Ovary (tissue), 10 donors: ENCODE measurements at places on chromosomes 1 and 21.
A peak's percentile ranks its signal among the peaks of the same experiment; 100 is the strongest.

DNA sequence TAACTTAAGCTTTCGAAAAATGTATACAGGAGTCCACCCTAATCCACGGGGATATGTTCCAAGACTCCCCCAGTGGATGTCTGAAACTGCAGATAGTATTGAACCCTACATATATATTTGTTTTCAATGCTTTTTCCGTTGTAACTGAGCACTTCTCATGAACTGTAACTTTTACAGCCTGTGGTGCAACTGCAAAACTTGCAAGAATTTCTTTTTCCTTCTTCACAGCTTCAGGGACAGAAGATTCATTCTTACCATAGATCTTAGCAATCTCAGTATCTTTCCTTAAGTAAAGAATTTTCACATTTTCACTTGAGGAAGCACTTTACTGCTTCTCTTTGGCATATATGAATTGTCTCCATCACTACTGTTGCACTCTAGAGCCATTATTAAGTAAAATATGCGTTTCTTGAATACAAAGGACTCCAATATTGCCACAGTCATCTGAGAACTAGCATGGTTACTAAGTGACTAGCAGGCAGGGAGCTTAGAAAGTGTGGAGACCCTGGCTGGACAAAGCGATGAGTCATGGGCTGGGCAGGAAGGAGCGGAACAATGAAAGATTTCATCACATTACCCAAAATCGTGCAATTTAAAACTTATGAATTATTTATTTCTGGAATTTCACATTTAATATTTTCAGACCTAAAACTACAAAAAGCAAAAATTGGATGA, 14.1 kb downstream of the DPYD start:
- DNase-seq: no peak

DNA sequence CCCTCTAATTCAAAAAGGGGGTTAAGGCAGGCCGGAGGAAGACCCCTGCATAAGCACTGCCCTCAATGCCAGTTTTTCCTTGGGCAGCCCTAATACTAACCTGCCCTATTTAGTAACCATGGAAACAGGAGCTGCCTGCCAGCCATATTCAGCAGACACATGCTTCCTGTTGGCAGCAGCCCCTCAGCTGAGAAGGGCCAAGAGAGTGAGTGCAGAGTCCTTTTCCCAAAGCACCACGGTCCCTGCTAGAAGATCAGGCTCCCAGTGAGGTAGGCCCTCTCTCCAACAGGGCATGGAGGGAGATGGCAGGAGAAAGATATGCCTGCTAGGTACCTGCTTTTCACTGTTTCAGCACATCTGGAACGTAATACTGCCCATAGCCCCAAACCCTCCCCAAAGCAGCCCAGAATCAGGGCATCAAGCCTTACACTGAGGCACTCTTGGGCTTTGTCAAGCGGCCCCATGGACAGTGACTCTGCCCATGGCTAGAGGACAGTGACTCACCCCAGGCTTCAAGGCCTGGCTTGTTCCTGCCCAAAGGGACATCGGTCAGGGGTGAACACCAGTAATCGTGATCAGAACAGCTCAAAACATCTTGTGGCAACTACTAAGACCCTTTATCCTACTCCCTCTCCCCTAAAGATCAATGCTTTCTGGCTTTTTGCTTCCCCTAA, 64.5 kb downstream of the BCAR3 start:
- no peak for DNase-seq

DNA sequence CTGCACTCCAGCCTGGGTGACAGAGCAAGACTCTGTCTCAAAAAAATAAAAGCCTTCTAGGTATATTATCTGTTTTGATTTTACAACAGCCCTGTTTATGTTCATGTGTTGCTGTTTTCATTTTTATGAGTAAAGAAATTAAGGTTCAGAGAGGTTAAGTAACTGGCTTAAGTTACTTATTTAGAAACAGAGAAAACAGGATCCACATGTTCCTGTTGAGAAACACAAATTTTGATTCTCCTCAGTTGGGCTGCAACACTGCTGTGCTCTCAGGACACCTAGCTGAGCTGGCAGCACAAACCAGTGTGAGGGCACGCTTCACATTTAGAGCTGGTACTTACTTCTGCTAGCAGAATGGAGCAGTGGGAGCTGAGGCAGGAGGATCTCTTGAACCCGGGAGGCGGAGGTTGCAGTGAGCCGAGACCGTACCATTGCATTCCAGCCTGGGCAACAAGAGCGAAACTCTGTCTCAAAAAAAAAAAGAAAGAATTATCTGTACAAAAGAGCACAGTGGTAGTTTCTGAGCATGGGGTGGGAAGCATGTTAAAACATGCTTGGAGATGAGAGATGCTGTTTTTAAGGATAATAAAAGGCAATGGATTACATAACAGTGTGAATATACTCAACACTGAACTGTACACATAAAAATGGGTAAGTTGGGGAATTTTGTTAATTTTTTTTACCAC, 2.4 kb downstream of the SPRTN start:
- DNase-seq: no peak

DNA sequence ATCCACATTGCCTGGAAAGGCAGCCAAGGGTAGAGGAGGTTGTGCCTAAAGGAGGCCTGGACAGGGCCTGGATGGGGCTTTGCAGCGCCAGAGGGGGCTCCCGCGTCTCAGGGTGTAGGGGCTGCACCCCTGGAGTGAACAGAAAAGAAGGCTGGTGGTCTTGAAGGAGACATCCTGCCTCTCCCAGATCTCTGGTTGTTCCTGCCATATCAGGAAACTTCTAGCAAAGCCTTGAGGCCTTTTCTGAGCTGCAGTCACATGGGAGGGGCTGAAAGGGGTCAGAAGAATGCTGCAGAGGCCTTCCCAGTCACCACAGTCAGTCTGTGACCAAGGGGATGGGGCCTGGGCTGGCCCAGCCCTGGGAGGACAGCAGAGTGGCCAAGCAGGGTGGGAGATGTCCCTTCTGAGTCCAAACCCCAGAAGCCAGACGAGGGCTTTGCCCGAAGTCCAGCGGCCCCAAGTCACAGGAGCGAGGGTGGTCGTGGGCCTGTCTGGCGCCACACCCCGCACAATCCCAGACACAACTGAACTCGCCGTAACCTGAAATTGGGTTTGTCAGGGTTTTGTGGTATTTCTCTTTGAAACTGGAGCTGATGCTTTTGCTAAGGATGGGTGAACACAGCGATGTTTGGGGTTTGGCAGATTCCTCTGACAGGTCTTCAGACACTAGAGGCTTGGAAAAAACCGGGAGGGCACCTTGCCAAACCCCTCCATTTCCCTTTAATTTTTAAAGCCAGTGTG, 29.6 kb downstream of the SIM2 start:
- DNase-seq: no peak

- no peak for DNase-seq
Measured at GRCh38 chr1:8723010-8723409, 94.4 kb downstream of the RERE start.

DNA sequence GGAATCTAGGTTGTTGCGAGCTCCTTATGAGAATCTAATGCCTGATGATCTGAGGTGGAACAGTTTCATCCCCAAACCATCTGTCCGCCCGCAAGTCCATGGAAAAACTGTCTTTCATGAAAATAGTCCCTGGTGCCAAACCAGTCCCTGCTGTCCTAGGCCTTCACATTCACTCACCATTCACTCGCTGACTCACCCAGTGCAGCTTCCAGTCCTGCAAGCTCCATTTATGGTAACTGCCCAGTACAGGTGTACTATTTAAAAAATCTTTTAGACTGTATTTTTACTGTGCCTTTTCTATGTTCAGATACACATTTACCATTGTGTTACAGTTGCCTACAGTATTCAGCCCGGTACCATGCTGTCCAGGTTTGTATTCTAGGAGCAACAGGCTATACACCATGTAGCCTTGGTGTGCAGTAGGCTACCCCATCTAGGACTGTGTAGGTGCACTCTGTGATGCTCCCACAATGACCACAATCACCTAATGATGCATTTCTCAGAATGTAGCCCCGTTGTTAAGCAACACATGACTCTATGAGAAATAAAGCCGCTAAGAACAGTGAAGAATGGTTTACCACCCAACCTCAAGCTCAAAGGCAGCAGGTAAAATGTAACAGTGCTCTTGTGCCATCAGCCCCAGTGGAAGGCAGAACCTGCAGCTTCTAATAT, 2.4 kb downstream of the ECHDC2 start:
- no peak for DNase-seq

- DNase-seq: no peak
Measured at GRCh38 chr1:15417059-15417934, 7.6 kb downstream of the EFHD2 start.

DNA sequence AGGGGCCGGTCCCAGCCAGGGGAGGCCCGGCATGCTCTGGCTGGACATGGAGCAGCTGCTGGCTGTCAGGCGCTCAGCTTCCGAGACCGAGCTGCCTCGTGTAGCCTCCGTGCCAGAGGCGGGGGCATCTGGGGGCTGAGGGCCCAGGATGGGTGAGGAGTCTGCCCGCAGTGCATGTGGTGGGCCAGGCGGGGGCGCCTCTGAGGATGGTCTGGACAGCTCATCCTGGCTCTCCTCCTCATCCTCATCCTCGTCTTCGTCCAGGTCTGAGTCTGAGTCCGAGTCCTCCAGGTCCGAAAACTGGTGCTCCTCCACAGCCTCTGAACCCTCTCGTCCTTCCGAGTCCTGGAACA, 28.9 kb upstream of the EDN2 start:
- DNase-seq: no peak

- no peak for DNase-seq
Measured at GRCh38 chr1:178609015-178609414, 96.1 kb downstream of the TEX35 start.

DNA sequence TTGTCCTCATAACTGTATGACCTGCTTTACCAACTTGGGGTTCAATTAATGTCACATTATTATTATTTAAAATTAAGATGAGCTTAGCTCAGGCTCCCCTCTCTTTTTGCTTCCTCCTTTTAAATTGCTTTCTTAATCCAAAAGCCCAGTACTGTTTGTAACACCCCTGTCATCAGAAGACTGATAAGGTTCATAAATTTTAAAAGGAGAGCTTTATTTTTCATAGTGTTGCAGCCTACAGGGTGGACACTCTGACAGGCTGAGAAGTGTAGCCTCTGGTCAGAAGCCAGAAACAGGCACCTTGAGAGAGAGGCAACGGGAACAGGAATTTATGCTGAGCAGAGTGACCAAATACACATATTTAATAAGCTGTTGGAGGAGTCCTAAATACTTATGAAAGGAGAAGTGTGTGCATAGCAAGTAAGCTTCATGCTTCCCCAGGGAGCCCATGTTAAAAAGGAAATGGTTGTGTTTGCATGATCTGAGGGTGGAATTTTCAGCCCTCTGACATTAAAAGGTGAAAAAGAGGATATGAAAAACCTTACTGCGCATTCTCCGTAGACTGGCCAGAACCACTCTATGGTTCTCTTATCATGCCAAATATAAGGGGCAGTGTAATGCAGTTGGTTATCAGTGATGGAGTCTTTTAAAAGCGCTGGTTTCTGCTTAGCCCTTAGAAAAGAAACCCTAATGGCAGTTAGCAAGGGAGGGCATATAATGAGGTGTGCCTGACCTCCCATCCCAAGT, 30.5 kb upstream of the FGGY start:
- DNase-seq: no peak

GRCh38 chr21:37974081-37974480, 57.8 kb upstream of the KCNJ6 start:
- no peak for DNase-seq

- no peak for DNase-seq
Measured at GRCh38 chr1:87370544-87370943, 41.9 kb downstream of the LMO4 start.

GRCh38 chr21:31022306-31022705, 16.0 kb downstream of the KRTAP19-8 start:
- DNase-seq: no peak

GRCh38 chr1:1208713-1209433, 2.5 kb upstream of the TNFRSF18 start:
- no peak for DNase-seq

DNA sequence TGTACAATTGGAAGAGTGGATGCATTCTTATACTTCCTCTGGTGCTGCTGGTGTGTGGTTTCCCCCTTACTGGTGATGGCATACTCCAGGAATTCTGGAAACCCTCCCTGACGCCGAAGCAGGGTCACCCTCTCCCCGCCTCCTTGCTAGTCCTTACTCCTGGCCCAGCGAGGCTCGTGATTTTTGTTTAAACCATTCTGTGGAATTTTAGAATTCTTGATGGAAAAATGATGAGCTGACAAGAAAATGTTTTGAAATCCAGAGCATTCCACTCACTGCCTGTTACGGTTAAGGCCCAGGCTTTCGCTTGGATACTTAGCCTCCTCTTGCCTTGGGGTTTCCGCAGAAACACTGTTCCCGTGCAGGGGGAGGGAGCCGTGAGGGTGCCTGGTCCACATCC, 41.1 kb downstream of the IL6R start:
- DNase-seq: peak; percentile 60

GRCh38 chr1:1348420-1349255, 580 bp downstream of the DVL1 start:
- no peak for DNase-seq

GRCh38 chr1:84712276-84712874, 22.1 kb upstream of the SSX2IP start:
- no peak for DNase-seq

GRCh38 chr1:9352377-9353134, 59.9 kb downstream of the SPSB1 start:
- no peak for DNase-seq

GRCh38 chr1:241964550-241965282, 7.1 kb downstream of the BECN2 start:
- DNase-seq: no peak

DNA sequence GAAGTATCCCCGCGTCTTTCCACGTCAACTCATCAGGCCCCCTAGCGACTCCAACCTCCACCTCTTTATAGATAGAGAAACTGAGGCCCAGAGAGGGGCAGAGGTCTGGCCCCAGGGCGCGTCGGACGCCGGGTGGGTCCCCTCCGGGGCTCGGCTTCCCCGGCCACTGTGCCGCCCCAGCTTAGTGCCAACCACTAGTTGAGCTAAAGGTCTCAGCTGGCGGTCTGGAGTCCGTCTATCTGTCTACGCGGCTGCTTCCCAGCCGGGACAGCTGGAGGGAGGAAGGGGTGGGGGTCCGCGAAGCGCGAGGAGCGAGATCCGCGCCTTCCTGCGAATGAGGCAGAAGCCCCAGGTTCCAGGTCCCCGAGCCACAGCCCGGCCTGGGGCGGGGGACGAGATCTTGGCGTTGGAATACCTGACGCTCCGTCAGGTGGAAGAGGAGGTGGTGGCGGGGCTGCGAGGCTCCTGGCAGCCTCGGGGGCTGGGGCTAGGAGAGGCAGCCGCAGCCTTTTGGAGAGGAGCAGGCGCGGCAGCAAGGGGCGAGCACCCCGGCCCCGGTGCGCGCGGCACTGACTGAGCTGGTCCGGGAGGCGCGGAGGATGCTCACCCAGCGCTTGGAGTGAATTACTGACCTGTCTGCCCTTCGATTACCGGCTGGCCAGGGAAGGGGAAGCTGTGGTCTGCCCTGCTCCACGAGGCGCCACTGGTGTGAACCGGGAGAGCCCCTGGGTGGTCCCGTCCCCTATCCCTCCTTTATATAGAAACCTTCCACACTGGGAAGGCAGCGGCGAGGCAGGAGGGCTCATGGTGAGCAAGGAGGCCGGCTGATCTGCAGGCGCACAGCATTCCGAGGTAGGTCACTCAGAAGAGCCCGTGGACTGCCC, 937 bp downstream of the PODN start:
- DNase-seq: no peak

- no peak for DNase-seq
Measured at GRCh38 chr1:53575955-53576320, 116.7 kb downstream of the DMRTB1 start.

GRCh38 chr1:38834221-38834782, 25.3 kb downstream of the RRAGC start:
- no peak for DNase-seq

- DNase-seq: no peak
Measured at GRCh38 chr1:186681801-186682200, 1.6 kb upstream of the PTGS2 start.

- DNase-seq: no peak
Measured at GRCh38 chr21:16280686-16281091, 550.9 kb downstream of the USP25 start.
